ENCODE measurements at places on chromosomes 6 and 20.

- peak; percentile 49 for DNase-seq
Observed at GRCh38 chr6:6699741-6700367, 111.3 kb downstream of the LY86 start.

DNA sequence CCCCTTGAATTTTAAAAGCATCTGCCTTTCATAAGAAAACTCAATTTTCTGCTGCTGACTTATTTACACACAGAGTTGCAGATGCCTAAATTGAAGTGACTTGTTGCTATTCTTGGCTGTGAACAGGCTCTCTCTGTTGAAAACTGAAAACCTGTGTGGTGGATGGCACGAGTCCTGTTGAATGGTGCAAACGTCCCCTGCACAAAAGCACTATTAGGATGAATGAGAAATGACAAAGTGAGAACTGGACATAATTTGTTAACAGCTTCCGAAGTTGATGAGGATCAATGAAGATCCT lies 201.7 kb upstream of the PREP start:
- DNase-seq = no peak

DNA sequence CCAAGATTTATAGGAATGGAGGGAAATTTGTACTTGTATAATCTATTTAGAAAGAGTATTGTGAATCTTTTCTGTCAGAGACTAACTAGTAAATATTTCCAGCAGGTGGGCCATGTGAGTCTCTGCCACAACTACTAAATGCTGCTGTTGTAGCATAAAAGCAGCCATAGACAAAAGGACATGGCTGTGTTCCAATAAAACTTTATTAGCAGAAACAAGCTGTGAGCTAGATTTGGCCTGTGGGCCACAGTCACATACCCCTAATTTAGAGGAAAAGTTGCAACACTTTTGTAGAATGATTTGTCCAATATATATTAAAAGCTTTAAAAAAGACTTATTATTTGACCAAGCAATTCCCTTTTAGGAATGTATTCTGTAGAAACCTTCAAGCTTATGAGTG lies 207.2 kb downstream of the LMBRD1 start:
- DNase-seq = no peak

GRCh38 chr6:156511570-156511969 lies 265.6 kb upstream of the ARID1B start:
- no peak for DNase-seq
